ENCODE measurements at places on chromosomes 1 and 21.

DNA sequence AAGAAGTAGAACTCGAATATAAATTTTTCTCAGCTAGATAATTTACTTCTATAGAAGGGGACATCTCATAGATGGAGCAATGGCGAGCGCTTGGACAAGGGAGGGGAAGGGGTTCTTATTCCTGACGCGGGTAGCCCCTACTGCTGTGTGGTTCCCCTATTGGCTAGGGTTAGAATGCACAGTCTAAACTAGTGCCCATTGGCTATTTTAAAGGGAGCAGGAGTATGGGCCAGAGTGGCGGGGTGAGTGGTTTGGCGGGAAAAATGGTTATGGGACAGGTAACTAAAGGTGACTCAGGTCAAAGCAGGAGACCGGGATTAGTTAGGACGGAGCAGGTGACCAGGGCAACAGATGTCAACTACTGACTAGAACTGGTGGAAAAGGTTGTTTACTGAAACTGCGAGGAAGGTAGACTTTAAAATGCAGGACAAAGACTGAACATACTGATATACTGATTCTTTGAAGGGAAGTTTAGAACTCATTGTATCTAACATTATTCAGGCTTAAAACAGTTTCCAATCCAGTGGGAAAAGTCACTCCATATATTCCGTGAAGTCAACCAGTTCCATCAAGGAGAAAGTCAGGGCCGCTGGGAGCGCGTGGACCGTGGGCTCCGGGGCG lies 940 bp upstream of the ATAD3A start:
- no peak for DNase-seq
- peaks cover 11% of the 10 kb centered on the region for H3K36me3 ChIP-seq
- H3K27me3 ChIP-seq = no peaks in the 10 kb centered on the region
- peaks cover 19% of the 10 kb centered on the region for H3K4me1 ChIP-seq
- peak overlapping the region; percentile 85 for H3K27ac ChIP-seq

- H3K4me3 ChIP-seq = no peak overlapping the region
- H3K27ac ChIP-seq = no peak overlapping the region
- no peak for DNase-seq
- H3K36me3 ChIP-seq = no peaks in the 10 kb centered on the region
Measured at GRCh38 chr1:33745942-33746341, 117.9 kb upstream of the HMGB4 start.

- no peak overlapping the region for H3K4me3 ChIP-seq
- H3K27ac ChIP-seq = no peak overlapping the region
- no peak for DNase-seq
- H3K4me1 ChIP-seq = peaks cover 7% of the 10 kb centered on the region
Measured at GRCh38 chr1:150259758-150260669, 2.4 kb downstream of the CA14 start.

- H3K36me3 ChIP-seq = peaks cover 24% of the 10 kb centered on the region
- no peak overlapping the region for H3K4me3 ChIP-seq
- no peak overlapping the region for H3K27ac ChIP-seq
- no peaks in the 10 kb centered on the region for H3K27me3 ChIP-seq
Measured at GRCh38 chr1:115678141-115678540, 36.4 kb downstream of the VANGL1 start.

DNA sequence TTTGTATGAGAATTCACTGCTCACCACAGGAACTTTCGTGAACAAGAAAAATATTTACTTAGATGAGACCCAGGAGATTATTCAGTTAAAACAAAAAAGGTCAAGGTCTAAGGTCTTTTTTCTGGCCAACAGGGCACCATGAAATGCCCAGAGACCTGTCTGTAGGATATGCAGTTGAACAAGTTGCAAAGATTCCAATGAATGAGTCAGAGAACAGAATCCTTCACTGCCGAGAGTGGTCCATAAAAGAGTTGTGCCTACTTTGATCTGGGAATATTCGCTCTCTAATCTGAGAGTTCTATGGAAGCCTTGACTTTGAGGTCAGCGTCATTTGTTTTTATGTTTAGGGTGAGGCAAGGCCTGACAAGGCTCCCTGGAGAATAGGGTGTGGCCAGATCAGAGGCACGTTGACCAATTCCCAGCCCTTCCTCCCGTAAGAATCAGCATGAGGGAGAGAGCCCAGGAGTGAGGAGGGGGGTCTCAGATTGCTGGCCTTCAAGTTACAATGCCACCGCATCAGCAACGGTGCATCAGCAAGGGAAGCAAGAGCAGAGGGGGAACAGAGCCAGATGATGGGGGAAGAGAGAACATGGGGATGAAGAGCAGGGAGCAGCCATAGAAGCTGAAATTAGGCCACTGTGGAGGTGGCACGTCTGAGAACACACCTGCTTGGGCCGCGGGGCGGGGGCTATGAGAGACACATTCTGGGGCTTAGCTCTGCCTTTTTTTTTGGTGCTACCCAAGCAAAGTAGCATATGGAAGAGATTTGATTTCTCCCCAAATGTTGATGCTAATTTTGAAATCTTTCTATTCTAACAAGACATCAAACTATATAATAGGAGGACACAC lies 206.4 kb upstream of the RAB4A start:
- H3K27ac ChIP-seq = no peak overlapping the region
- no peaks in the 10 kb centered on the region for H3K27me3 ChIP-seq

DNA sequence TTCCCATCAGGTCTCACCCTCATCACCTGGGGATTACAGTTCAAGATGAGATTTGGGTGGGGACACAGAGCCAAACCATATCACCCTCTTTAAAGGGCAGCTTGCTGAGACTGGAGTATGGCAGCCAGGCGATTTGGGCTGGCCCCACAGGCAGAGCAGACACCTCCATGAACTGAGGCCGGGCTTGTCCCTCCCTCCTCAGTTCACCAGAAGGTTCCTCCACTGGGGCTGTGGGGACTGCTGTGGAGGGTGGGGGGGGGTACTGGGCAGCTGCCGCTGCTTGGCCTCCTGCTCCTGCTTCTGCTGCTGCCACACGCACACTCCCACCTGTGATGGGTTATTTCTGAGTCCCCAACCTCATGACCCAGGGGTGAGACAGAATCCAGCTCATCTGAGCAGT lies 53.9 kb upstream of the PDE9A start:
- no peak overlapping the region for H3K27ac ChIP-seq
- H3K4me3 ChIP-seq = no peak overlapping the region
- DNase-seq = no peak
- no peaks in the 10 kb centered on the region for H3K36me3 ChIP-seq

- H3K27ac ChIP-seq = no peak overlapping the region
- peaks cover 21% of the 10 kb centered on the region for H3K36me3 ChIP-seq
- DNase-seq = no peak
- H3K27me3 ChIP-seq = no peaks in the 10 kb centered on the region
- peaks cover 63% of the 10 kb centered on the region for H3K4me1 ChIP-seq
Measured at GRCh38 chr1:167454304-167454893, 63.9 kb downstream of the CD247 start.

- no peaks in the 10 kb centered on the region for H3K4me1 ChIP-seq
- no peaks in the 10 kb centered on the region for H3K36me3 ChIP-seq
- H3K27me3 ChIP-seq = no peaks in the 10 kb centered on the region
Measured at GRCh38 chr1:246058466-246058865, 448.6 kb downstream of the SMYD3 start.

DNA sequence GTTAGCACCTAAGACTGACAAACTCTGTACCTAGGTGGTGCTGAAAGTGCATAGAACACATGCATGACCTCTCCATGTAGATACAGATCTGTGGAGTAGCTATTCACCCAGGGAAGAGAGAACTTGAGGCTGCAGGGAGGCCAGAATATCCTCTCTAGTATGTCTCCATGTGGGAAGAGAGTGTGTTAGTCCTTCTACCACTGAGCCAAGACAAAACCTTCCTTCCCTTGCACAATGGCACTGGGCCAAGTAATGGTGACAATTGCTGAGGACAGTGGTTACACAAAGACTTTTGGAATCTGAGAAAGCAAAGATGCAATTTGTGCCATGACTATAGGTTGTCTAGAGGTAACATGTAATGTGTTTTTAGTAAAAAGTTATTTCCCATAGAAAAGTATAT lies 52.3 kb downstream of the C1orf198 start:
- DNase-seq = no peak
- no peaks in the 10 kb centered on the region for H3K36me3 ChIP-seq
- H3K27me3 ChIP-seq = peaks cover 4% of the 10 kb centered on the region

- H3K4me3 ChIP-seq = no peak overlapping the region
- DNase-seq = no peak
- no peaks in the 10 kb centered on the region for H3K36me3 ChIP-seq
- H3K27ac ChIP-seq = no peak overlapping the region
Measured at GRCh38 chr1:8339203-8339600, 21.3 kb downstream of the SLC45A1 start.

GRCh38 chr1:152681616-152682015 lies 4.3 kb upstream of the LCE2B start:
- H3K4me1 ChIP-seq = no peaks in the 10 kb centered on the region
- H3K27me3 ChIP-seq = peaks cover 22% of the 10 kb centered on the region
- H3K4me3 ChIP-seq = no peak overlapping the region
- DNase-seq = no peak
- H3K36me3 ChIP-seq = no peaks in the 10 kb centered on the region

DNA sequence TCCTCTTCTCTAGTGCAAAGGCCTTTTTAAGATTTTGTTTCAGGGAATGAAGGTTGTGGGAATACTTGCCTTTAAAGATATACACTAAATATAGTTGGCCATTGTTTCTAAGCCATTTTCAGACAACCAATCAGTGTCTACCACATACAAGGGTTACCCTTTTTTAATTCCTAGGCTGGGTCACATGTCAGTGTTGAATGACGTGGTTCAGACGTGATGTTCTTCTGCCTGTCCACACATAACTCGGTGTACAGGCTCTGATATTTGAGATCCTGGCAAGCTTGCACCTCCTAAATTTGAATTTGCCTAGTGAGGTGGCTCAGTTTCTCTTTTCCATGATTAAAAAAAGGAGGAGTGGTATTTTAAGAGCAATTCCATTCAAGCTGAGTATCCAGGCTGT lies 38.8 kb downstream of the DTL start:
- no peak for DNase-seq
- H3K36me3 ChIP-seq = peaks cover 90% of the 10 kb centered on the region
- H3K27ac ChIP-seq = no peak overlapping the region
- H3K4me1 ChIP-seq = no peaks in the 10 kb centered on the region

DNA sequence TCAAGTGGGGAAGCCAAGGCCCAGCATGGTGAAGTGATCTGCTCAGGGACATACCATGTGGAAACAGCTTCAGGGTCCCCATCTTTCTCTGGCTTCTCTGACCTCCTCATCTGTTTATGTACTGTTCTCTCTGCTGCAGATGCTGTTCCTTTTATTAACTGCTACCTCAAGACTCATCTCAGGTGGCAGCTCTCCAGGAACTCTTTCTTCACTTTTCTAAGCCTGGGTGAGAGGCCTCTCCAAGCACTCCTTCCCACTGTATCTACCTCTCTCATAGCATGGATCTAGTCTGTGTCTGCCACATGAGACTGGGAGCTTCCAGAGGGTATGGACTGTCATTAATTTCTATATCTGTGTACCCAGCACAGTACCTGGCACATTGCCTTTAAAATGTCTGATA lies 73.4 kb upstream of the PPM1J start:
- no peaks in the 10 kb centered on the region for H3K27me3 ChIP-seq
- no peaks in the 10 kb centered on the region for H3K36me3 ChIP-seq
- no peak for DNase-seq
- no peaks in the 10 kb centered on the region for H3K4me1 ChIP-seq
- H3K27ac ChIP-seq = no peak overlapping the region

- DNase-seq = no peak
- H3K4me3 ChIP-seq = no peak overlapping the region
- H3K27ac ChIP-seq = no peak overlapping the region
- peaks cover 5% of the 10 kb centered on the region for H3K4me1 ChIP-seq
Measured at GRCh38 chr21:45599146-45599581, 44.4 kb upstream of the PCBP3 start.

DNA sequence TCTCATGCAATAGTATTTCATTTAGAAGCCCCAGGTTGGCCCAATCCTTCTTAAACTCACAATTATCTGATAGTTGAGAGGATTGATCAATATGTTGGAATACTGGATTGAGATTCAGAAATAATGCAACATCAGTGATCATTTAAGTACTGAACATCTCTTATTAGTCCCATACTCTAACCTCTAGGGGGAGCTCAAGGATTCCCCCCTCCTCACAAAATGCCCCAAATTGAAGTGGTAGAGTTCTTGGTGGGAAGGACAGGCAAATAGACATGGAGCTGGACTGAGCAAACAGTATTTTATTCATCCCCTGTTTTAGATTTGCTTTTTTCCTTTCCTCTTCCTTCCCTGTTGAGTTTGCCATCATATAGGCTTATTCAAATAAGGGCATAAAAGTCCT lies 62.8 kb downstream of the NGF start:
- no peaks in the 10 kb centered on the region for H3K4me1 ChIP-seq
- no peak overlapping the region for H3K4me3 ChIP-seq
- no peak for DNase-seq
- no peaks in the 10 kb centered on the region for H3K36me3 ChIP-seq
- H3K27ac ChIP-seq = no peak overlapping the region
- no peaks in the 10 kb centered on the region for H3K27me3 ChIP-seq

- H3K27me3 ChIP-seq = peaks cover 62% of the 10 kb centered on the region
- H3K36me3 ChIP-seq = no peaks in the 10 kb centered on the region
- peak; percentile 44 for DNase-seq
- H3K27ac ChIP-seq = no peak within 1 kb of the TSS
- peaks cover 23% of the 10 kb centered on the region for H3K4me1 ChIP-seq
- H3K4me3 ChIP-seq = no peak within 1 kb of the TSS
Measured at GRCh38 chr1:12166834-12167492, at the start of gene TNFRSF1B. TNFRSF1B (plus strand) TSS chr1:12166991; CDS start chr1:12167092, 101 bp downstream.

GRCh38 chr1:242639104-242639503 lies 114.6 kb upstream of the PLD5 start:
- no peak for DNase-seq
- H3K4me3 ChIP-seq = no peak overlapping the region
- H3K27ac ChIP-seq = no peak overlapping the region
- no peaks in the 10 kb centered on the region for H3K27me3 ChIP-seq
- no peaks in the 10 kb centered on the region for H3K4me1 ChIP-seq

DNA sequence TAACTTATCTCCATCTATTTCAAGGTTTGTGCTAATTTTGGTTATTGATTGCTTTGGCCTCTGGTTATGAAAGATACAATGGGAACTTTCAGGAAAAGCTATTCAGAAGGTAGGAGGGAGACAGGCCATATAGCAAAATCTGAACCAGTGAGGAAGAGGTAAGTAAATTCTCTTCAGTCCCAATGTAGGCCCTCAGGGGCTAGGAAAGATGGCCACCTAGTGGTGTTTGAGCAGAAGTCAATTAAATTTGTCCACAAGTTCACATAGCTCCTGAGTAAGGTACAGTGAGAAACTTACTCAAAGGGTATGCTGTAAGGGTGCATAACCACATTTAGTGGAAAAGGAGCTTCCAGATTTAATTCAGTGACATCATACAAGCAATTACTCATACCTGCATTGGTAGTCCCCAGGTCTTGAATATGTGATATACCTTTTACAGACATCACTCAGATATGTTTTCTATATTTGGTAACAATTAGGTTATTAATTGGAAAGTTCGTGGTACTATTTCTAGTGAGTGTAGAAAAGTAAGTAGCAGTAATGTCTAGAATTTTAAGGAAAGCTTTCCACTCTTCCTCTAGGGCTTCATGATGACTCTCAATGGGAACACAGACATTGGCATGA lies 21.4 kb upstream of the FMO1 start:
- H3K4me1 ChIP-seq = no peaks in the 10 kb centered on the region
- no peaks in the 10 kb centered on the region for H3K27me3 ChIP-seq
- no peaks in the 10 kb centered on the region for H3K36me3 ChIP-seq
- H3K27ac ChIP-seq = no peak overlapping the region
- no peak overlapping the region for H3K4me3 ChIP-seq
